ENCODE measurements at places on chromosomes 2 and 18.

GRCh38 chr2:36466135-36466534 lies 110.6 kb downstream of the CRIM1 start:
- DNase-seq: no peak

- no peak for DNase-seq
Measured at GRCh38 chr2:206164261-206164862, 4.7 kb downstream of the EEF1B2 start.

GRCh38 chr18:34399892-34400291 lies 175.2 kb upstream of the NOL4 start:
- no peak for DNase-seq

DNA sequence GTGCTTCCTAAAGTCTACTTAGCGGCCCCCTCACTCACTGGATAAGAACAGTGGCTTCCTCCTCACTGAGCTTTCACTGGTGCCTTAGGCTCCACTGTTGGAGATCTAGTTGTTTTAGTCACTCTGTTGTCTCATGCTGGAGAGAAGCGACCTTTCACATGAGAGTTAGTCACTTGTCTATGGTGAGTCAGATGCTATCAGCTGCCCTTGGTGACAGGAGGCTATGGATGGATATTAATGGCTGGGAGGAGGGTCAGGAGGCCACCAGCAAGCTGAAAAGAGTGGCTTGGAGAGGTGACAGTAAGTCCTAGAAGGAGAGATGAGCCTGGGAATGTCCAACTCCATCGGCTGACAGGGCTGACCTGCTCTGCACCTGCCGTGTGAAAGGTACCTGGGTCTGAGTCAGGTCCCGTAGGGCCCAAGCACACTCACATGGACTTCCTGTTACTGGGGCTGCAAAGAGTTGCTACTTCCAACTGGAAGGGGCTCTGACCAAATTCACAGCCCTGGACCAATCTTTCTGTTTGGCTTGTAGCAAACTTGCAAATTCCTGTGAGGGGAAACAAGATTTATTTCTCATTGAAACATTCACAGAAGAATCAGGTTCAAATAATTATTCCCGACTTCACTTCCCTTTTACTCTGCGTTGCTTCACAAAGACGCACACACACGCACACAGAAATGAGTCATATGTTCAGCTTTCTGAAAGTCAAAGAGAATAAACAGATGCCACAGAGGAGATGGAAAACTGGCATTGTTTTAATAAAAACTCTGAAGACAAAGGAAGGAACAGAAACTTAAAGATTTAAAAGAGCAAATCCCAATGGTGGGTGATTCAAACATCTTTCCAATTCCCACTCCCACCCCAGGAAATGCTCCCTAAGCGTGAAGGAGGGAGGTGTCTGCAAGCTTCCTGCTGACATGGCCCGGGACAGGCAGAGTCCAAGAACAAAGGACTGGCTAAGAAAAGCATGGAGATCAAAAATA lies 203.5 kb upstream of the TWIST2 start:
- DNase-seq: peak; percentile 61

All from islet precursor cell (in vitro differentiated cells).